ENCODE measurements at places on chromosomes 3 and 15.
A peak's percentile ranks its signal among the peaks of the same experiment; 100 is the strongest.

- DNase-seq: no peak
These were observed 229.2 kb upstream of the LRTM1 start for GRCh38 chr3:55156851-55157650.

GRCh38 chr3:11953350-11953749 is 50.8 kb upstream of the SYN2 start:
- no peak for DNase-seq

DNA sequence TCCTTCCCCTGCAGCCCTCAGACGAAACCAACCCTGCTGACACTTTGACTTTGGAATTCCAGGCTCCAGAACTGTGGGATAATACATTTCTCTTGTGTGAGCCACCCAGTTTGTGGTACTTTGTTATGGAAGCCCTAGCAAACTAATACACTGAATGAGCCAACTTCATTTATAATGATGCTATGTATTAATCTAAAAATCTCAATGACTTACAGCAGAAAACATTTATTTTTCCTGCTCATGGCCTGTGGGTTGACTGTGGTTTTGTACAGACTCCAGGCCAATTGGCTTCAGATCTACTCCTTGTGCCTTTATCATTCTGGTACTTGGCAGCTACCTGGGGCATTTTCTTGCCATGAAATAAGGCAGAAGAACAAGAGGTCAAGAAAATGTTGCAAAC is 152.4 kb downstream of the EBLN2 start:
- no peak for DNase-seq

DNA sequence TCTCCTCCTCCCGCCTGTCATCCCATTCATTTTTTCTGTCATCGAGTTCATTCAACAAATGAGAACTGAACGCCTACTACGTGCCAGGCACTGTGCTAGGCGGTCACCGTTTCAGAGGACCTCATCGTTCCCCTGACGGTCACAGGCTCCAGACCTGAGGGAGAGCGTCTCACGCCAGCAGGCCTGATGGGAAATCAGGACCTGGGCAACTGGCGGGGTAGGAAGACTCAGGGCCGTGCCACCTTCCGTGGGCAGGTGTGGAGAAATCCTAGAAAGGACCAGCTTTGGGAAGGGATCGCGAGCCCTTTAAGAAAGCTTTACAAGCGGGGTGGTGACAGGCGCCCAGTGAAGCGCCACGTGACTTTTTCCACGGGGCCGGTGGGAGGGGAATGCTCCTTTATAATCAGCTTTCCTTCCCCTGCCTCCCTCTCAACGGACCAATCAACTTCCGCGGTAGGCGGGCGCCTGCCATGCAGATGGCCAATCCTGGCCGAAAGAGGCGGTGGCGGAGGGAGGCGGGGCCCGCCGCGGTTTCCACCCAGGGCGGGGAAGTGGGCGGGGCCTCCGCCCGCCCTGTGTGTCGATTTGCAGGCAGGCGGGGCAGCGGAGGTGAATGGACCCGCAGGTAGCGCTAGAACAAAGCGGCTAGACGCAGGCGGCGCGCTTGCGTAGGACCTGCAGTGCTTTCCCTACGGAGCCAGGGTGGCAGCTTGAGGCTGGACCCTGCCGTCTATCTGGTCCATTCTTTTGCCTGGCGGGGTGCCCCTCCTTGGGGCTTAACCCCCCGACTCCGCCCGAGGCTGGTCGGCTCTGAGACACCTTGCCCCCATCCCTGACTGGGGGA is 819 bp upstream of the DUSP7 start:
- DNase-seq: peak; percentile 99

- DNase-seq: peak; percentile 44
These were observed 630.8 kb upstream of the KCNMB2 start for GRCh38 chr3:177905173-177906125.

- no peak for DNase-seq
These were observed 120.5 kb downstream of the BBX start for GRCh38 chr3:107643038-107643883.

- no peak for DNase-seq
These were observed 332.0 kb upstream of the GRM7 start for GRCh38 chr3:6528951-6529350.

- no peak for DNase-seq
These were observed 24.3 kb downstream of the SGO1 start for GRCh38 chr3:20161714-20162113.

- DNase-seq: no peak
These were observed 242.5 kb downstream of the ZBTB20 start for GRCh38 chr3:114904633-114905032.

GRCh38 chr15:76321171-76321570 is 9.9 kb upstream of the ETFA start:
- DNase-seq: no peak

- no peak for DNase-seq
These were observed 101.8 kb downstream of the STT3B start for GRCh38 chr3:31634476-31634875.

DNA sequence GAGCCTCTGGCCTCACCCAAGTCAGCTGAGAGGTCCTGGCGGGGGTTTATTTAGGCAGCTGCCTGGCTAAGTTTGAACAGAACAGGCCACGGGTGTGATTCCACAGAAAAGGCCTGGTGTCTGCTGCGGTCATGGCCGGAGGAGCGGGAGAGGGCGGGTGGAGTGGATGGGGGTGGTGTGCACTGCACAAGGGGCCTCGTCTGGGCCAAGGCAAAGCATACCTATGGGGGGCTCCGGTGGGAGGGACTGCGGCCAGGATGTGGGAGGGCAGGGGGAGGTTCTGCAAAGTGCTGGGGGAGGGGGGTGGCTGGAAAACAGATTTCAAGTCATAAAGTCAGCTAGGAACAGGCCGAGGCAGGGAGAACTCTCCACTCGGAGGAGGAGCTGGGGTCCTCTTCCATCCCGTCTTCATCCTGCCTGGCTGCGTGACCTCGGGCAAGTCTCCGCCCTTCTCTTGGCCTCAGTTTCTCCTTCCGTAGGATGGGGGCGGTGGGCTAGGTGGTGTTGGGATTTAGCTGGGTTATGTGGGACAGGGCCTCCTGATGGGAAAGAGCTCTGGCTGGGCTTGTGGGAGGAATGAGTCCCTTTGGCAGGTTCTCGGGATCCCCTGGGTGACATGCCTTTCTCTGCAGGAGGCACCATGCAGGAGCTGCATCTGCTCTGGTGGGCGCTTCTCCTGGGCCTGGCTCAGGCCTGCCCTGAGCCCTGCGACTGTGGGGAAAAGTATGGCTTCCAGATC is 878 bp downstream of the ISLR start:
- DNase-seq: peak; percentile 96

DNA sequence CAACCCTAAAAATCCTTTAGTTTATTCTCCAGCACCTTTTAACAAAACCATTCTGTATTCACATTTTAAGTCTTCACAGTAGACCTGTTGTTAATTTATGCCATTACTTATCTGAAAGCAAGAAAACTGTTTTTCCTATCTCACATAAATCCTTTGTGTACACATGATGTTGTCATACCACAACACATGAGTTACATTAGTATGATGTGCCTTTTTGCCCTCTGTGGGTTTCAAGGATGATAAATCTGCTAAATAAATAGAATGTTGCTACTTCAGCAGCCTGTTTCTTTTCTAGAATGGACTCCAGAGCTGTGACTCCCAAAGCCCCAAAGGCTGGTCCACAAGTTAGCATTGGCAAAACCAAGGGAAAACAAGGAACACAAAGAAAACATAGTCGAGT is 151.6 kb downstream of the SERPINI1 start:
- no peak for DNase-seq

GRCh38 chr15:96699871-96700401 is 369.4 kb downstream of the NR2F2 start:
- no peak for DNase-seq

- peak; percentile 73 for DNase-seq
These were observed 26.5 kb downstream of the KLF13 start for GRCh38 chr15:31352911-31353811.

- DNase-seq: no peak
These were observed 51.4 kb downstream of the HES1 start for GRCh38 chr3:194187233-194187944.

GRCh38 chr3:188594139-188594538 is 440.2 kb downstream of the LPP start:
- DNase-seq: no peak

DNA sequence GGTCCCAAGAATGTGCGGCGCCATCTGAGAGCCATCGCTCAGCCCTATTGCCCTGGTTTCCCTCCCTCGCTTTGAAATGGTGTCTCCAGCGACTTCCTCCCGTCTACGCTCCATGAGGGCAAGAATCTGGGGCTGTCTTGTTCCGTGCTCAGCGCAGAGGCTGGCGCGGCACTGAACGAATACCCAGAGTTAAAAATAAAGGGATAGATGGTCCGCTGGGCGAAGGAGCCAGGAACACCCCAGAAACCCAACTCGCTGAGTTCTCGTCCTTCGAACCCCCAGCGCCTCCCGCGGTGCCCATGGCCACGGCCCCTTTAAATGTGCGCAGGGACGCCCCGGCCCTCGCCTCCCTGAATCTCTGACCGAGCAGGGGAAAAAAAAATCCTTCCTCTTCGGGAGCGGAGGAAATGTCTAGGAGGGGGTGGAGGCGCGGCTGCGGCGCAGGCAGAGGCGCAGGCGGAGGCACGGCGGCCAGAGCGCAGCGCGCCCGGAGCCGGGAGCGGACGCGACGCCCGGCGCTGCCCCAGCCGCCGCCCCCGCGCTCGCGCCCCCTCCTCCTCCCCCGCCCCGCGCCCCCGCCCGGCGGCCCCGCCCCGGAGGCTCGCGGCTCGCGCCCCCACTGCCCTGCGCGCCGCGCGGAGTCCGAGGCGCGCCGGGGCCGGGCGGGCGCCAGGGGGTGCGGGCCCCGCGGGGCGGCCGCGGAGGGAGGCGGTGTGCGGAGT is 8.5 kb upstream of the FGD5 start:
- DNase-seq: peak; percentile 75

- DNase-seq: peak; percentile 12
These were observed 45.3 kb upstream of the VPS8 start for GRCh38 chr3:184766555-184767261.

DNA sequence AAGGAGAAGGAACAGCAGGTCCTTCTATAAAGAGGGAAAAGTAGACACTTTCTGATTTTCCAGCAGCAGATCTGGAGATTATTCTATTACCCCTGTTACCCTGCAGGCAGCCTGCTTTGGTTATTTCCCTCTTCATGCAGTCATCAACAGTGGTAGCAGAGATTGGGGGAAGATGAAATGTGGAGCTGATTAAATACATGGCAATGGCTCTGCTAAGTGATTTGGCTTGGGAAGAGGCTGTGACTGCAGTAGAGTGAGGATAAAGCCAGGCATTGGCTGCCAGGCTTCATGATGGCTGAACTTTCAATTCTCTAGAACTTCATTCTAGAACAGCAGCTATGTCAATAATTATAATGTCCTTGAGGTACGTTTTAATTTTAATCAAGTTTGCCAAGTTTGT is 29.1 kb downstream of the PTX3 start:
- no peak for DNase-seq

DNA sequence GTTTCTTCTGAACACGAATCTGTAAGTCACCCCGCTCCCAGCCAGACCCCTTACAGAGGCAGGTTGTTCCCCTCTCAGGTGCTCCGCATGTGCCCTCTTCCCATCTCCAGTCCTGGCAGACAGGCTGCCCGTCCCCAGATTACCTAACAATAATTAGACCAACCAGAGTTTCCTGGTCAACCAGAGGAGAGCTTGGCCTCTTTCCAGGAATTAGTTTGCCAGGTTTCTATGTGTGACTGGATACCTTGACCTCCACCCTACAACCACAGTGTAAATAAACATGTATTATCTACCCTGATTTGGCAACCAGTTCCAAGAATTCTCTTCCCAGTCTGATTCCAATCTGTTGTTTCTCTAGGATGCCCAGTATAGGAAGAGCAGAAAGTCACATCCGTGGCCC is 178.0 kb upstream of the UMPS start:
- DNase-seq: no peak

DNA sequence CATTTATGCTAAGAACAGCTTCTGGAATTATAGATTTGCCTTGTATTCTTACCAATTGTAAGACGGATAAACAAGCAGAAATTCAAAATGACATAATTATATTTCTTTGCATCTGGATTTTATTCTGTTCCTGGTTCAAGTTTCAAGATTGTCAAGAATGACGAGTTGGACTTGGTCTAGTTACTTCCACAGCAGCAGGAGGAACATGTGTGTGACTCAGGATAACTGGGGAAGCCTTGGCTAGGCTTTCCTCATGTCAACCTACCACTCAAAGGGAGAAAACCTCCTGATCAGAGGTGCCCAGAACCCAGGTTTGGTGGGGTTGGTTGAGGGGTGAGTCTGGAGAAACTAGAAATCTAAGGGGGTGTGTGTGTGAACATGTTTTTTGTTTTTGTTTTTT is 259.7 kb downstream of the SOX2 start:
- no peak for DNase-seq

- no peak for DNase-seq
These were observed 40.6 kb downstream of the FAIM start for GRCh38 chr3:138649134-138649533.

DNA sequence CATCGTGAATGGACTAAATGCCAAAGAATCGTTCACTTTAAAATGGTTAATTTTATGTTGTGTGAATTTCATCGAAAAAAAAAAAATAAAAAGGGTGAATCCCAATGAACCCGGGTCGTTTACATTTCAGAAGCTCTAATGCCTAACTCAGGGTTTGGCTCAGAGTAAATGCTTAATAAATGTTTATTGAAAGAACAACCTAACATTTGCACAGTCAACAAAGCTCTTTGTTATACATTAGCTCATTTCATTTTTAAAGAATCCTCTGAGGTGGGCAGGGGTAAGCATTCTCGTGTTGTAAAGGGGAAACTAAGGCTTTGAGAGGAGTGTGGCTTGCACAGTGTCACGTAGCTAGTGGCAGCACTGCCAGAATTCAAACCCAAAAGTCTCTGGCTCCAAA is 109.5 kb downstream of the RPLP1 start:
- DNase-seq: no peak

DNA sequence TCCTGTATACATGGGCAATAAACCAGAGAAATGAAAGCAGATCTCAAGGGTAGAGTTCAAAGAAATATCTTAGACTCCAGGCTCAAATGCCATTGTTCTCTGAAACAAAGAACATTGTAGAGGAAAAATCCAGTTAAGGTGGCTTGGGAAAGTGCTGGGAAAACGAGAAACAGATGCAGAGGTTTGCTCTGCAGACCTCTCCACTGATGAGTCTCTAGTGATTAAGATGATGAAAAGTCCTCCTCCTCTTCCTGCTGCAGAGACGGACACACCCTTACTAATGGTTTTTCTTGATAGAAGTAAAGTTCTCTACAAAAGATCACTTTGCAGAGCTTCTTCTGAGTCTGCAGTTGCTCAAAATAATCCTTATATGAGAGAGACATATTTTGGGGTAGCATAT is 264.7 kb downstream of the GABRG3 start:
- no peak for DNase-seq

- peak; percentile 40 for DNase-seq
These were observed 67.0 kb downstream of the PEAK1 start for GRCh38 chr15:77352887-77353286.

DNA sequence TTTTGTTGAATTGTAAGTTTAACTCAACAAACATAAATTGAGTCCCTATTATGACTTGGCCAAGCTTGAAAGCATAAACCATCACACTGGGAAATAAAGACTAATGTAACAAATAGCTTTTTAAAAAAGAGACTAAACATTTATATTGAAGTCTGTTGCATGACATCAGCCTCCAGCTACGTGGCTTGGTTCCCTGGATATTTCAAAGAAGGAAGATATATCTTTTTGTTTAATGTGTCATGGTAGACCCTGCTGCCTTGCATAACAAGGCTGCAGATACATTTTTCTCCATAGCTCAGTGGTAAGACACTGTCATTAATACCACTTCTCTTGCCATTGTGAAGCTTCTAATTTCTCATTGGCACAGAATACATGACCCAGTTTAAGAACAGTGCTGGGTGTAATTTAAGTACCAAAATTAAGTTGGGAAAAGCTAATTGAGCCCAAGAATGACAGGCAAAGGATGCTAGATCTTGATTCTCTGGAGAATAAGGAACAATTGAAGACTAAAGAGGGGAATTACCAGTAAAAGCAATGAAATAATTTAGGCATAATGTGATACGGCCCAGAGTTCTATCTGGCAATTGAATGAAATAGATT is 14.0 kb downstream of the RCN2 start:
- DNase-seq: no peak
